ENCODE measurements at places on chromosomes 5 and 9.
A peak's percentile ranks its signal among the peaks of the same experiment; 100 is the strongest.

DNA sequence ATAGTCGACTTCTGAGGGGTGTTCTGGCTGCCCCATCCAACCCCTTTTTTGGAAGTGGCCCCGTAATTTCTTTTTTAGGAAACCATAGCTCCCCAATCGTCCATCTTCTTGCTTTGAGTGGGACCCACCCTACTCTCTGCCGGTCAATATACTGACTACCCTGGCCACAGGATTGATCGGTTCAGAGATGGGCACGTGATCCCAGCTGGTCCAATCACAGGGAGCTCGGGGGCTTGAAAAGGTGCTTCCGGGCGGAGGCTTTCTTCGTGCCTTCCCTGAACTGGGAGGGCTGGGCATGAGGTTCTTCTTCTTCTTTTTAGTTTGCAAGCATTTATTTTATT is 78.7 kb upstream of the SH3PXD2B start:
- DNase-seq = no peak

DNA sequence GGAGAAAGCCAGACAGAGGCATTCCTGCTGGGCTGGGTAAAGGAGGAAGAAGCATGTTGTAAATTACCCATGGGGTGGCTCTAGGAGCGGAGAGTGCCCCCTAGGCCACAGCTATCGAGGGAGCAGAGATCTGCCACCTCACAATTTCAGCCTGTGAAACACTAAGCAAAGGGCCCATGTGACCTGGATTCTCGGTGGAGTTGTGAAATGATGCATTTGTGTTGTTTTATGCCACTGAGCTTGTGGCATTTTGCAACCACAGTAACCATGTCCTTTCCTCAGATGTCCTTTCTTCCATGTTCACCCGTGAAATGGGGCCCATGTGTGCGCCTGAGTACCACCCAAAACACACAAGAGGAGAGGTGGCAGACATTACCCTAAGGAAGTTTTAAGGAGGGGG is 159.3 kb downstream of the SYK start:
- DNase-seq = no peak

DNA sequence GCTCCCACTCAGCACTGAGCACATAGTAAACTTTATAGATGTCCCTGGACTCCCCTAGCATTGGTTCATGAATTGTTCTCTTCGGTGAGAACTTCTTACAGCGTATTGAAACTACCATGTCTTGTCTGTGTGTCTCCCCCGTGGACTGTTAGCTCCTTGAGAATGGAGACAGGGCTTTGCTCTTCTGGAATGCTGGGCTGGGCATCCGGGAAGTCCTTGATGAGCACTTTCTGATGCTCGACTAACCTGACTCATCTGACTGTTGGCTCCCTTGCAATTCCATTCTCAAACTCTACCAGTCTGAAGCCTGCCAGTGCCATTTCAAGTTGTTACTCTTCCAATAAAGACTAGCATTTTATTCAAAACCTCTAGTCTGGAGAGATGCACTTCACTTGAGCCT is 15.0 kb upstream of the PFDN1 start:
- DNase-seq = no peak

DNA sequence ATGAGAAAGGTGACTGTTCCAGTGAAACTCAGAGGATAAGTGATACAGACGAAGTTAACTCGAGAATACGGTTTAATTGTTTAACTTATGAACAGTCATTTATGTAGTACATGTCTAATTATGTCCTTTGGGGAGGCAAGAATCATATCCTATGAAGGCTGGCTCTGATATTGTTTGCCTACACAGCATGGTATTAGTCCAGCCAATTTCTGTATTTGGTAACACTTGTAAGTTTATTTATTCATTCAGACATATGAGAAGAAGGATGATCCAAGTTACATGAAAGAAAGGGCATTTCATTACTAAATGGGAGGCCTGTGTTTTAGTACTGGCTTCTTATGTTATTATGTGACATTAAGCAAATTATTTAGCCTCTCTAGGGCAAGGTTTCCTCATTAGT is 199.7 kb downstream of the NNT start:
- no peak for DNase-seq

GRCh38 chr9:84271531-84271900 is 69.0 kb downstream of the SLC28A3 start:
- peak; percentile 48 for DNase-seq

DNA sequence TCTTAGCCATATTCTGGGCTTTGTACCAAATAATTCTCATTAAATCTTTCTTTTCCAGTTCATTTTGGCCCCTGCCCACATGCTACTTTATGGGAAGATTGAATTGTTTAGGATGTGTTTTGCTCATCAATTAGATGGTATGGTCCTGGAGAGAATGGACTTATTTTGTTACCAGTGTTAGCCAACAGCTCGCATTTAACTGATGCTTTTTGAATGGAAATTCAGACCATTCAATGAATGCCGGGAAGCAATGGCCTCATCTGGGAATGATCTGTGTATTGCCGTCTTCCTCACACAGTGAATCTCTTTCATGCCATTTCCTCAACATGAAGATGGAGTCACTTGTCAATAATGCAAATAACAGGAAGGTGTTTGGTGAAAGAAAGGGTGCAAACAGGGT is 370.6 kb upstream of the PIK3R1 start:
- no peak for DNase-seq

DNA sequence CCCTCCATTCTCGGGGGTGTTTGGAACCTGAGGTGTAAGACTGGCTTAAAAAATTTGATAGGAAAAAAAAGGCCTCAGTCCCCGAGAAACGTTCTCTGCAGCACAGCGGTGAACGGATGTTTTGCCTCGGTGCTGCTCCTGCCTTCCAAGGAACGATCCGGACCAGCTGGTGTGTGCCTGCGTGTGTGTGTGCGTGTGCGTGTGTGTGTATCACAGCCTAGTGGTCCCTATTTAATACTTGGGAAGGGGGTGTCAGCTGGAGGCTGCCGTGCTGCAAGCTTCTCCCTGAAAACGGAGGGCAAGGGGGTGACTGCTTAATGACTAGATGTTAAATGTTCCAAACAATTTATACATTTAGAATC is 76.9 kb downstream of the LHX2 start:
- no peak for DNase-seq

DNA sequence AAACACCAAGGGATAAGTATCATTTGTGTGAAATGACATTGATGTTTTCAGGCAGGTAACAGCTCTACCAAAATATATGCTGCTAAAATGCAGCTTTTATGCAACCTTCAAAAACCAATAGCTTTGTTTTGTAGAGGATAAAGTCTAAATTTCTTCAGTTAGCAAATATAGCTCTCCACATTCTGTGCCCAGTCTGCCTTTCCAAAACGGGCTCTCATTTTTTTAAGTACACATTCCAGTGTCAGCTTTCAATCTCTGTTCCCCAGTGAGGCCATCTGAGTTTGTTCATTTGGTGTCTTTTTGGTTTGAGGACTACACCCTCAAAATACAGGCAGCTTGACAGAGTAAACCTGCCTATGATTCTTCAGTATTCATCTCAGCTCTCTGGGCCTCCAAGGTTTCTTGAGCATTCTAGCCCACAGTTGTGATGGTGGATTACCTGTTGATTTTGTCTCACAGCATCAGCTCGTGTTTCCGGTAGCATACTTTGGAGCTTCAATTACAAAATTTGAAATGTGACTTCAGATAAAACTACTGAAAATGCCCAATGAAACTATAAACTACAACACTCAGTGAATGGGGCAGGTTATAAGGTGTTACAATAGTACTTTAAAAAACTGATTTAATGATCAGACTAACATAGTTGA is 55.7 kb downstream of the NR3C1 start:
- no peak for DNase-seq

DNA sequence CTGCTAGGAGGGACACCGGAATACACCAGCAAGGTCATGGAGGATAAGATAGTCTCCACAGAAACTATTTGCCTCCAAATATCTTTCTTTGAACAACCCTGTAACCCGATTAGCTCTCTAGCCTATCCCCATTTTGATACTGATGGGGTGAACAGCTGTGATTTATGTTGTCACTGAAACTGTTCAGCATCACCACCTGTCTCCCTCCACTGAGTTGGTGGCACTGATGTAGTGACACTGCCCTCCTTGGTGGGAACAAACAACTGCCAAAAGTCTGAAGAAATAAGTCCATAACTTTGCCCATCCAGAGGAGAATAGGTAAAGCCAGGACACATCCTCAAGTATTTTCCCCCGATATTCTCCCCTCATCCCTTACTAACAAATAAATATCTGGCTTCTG is 24.3 kb upstream of the KCNV2 start:
- DNase-seq = no peak

- no peak for DNase-seq
Observed at GRCh38 chr5:74576941-74577456, 63.5 kb downstream of the ENC1 start.

- DNase-seq = peak; percentile 91
Observed at GRCh38 chr9:37027582-37028419, 6.3 kb downstream of the PAX5 start.

DNA sequence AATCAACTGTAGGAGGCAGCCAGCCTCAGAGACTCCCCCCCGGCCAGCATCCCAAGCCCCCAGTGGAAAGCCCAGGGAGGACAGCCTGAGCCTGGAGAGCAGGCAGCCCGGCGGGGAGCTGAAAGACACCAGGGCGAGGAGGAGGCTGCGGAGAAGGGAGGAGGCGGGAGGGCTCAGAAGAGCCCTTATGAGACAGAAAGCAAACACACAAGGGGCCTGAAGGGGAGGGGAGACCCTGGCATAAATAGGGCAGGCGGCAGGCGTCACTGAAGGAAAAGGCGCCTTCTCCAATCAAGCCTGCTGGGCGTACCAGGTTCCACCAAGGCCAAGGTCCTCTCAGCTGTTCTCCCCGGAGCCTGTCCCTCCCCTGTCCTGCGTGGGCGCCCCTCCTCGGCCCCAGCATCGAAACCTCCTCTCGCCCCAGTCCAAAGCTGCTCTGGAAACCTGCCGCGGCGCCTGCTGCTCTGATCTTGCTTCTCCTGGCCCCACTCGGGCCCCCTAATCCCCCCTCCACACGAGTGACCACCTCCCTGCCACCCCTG is 1.3 kb downstream of the SLC9A3 start:
- no peak for DNase-seq

GRCh38 chr5:1180841-1181271 is 20.5 kb upstream of the SLC6A19 start:
- DNase-seq = no peak

DNA sequence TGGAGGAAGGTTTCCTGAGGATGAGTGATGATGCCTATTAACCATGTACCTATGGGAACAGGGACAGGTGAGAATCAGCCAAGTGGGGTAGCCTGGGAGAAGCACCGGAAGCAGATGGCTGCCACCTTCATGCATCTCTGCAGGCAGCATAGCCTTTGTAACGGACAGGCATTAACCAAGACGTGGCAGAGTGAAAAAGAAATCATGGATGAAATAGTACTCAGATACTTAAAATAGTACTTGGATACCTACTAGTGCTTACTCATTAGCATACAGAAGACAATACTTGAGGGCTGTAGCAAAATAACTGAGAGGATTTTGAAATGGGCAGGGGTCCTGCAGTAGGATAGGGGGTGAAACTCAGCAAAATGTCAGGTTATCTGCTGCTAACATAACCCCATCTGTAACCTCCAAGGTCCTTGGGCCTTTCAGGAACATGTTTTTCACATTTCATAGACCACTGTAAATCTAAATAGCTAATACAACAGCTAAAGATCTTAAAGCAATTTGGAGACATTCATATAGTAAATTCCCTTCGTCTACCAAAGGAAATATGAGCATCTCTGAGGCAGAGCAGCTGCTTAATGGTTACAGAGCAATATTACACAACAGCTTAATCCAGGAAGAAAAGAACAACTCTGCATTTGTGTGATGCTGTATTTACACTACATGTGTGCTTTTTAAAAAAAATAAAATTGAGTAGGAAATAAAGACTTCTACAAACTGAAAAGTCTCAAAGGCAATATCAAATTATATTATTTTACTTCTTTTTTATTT is 154.3 kb downstream of the NFIB start:
- DNase-seq = no peak

DNA sequence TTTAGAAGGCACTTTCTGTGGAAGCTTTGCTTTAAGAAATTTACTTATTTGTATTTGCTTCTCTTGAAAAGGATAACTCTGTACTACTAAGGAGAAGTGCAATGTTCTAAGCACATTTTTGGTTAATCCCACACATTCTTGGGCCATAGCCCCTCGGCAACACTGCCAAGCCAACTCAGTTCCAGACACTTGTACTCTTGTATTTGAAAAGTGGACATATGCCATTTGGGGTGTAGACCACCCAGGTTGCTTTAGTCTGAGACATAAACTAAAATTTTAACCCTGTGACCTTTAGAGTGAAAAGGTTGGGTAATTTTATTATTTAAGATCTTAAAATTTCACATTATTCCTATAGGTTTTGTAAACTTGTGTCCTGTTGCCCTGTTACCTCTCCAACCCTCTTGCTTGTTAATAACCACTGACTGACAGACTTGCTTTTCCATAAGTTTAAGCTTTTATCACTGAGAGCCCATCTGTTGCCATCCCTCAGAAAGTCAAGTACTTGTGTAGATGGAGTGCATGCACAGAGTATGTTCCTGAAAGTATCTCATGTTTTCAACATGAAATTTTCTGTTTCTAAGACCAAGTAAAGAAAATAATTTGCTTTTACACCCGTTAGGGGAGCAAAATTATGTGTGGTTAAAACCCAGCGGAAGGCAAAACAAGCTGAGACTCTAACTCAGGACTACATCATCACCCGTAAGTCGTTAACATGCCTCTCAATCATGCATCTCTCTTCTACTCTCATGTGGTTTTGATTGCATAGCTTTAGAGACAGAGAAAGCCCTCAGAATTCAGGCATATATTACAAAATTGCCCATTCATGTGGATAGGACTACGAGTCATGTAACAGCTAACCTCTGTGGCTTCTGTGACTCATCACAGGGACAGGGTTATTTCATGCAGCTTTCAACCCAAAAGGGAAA is 117.3 kb downstream of the GDNF start:
- peak; percentile 45 for DNase-seq

DNA sequence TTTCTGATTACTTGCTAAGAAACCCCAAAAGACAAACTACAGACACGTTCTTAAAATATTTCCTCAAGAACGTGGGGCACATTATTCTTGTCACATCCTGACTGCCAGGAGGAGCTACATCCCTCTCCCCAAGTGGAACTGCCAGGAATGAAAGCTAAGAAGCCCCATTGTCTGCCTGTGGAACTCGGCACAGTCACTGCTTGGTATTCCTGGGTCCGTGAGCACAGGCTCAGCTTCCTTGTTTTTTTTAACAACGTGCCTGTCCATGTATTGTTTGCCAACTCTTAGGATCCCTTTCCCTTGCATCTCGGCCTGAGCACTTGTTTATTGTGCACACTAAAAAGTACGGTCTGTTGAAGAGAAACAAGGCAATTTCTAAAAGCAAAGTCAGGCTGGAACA is 47.0 kb upstream of the SELENOP start:
- no peak for DNase-seq

- DNase-seq = no peak
Observed at GRCh38 chr5:2921176-2921575, 169.7 kb upstream of the IRX2 start.

DNA sequence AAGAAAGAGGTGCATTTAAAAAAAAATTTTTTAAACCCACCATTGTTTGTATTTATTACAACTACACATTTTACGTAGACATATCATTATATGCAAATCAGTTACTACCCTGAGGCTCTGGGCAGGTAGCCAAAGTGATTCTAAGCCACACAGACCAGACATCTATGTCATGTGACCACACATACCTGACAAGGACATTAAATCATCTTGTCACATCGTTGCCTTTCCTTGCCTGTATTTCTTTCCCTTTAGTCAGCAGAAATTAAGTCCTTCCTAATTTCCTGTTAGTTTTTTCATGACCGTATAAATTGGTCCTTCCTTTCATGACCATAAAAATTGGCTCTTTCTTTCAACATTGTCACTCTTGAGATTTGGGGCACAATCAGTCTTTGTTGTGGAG is 134.2 kb upstream of the MARCHF11 start:
- DNase-seq = no peak

Measured in stimulated activated CD4-positive, alpha-beta T cell treated with anti-CD3 and anti-CD28 coated beads, Interleukin-4, amount 100 ng/mL, for 48 hours (primary cell).